ENCODE measurements at places on chromosomes 3 and 15. TPM values are rescaled to one million over a fixed set of nuclear protein-coding genes. Genes with fewer than 3 reads are reported as not detected.

DNA sequence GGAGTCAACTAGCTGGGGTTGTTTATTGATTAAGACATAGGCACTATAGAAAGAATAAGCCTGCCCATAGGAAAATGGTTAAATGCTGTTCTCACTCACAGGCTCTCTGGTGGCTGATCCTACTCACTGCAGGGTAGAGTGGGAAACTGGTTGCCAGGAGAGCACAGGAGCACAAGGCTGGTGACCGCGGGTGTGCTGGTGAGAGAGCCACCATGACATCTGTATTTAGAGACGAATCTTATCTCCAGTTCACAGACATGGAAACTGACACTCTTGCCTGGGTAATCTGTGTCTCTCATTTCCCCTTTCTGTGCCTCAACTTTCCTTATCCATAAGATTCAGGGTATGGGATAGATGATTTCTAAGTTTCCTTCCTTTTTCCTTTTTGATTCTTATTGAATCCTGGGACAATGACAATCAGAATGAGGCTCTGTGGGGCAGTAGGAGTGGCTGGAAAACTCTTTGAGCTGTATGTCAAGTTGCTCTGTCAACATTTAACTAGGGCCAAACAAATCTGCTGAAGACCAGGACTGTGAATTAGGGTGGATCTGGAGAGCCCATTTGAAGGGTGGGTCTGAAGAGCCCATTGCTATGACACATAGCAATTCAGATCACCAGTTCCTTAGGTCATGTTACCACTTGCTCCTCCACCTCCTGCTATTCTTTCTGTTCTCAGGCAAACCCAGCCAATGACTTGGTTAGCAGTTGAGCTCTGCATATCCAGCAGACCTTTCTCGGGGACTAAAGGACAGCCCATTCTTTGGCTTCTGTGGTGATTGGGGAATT, 286.1 kb upstream of the TBL1XR1 start:
- DNase-seq, result no peak
- no peaks in the 10 kb centered on the region for H3K27me3 ChIP-seq
- no peak overlapping the region for H3K4me3 ChIP-seq

GRCh38 chr3:63096248-63097058, 181.7 kb upstream of the SYNPR start:
- no peaks in the 10 kb centered on the region for H3K36me3 ChIP-seq
- no peaks in the 10 kb centered on the region for H3K4me1 ChIP-seq
- no peak overlapping the region for H3K4me3 ChIP-seq
- no peak overlapping the region for H3K27ac ChIP-seq
- DNase-seq, result no peak

GRCh38 chr15:96245252-96245651, 85.2 kb upstream of the NR2F2 start:
- no peak overlapping the region for H3K27ac ChIP-seq
- no peaks in the 10 kb centered on the region for H3K4me1 ChIP-seq
- no peaks in the 10 kb centered on the region for H3K27me3 ChIP-seq
- no peak overlapping the region for H3K4me3 ChIP-seq

GRCh38 chr3:50660386-50660785, 14.3 kb upstream of the DOCK3 start:
- no peaks in the 10 kb centered on the region for H3K36me3 ChIP-seq
- no peaks in the 10 kb centered on the region for H3K4me1 ChIP-seq
- H3K4me3 ChIP-seq, result no peak overlapping the region
- no peaks in the 10 kb centered on the region for H3K27me3 ChIP-seq
- no peak overlapping the region for H3K27ac ChIP-seq
- DNase-seq, result no peak

- H3K27ac ChIP-seq, result no peak overlapping the region
- no peak overlapping the region for H3K4me3 ChIP-seq
- no peaks in the 10 kb centered on the region for H3K4me1 ChIP-seq
- no peak for DNase-seq
- H3K36me3 ChIP-seq, result no peaks in the 10 kb centered on the region
Observed at GRCh38 chr3:81749265-81749664, 12.2 kb downstream of the GBE1 start.

DNA sequence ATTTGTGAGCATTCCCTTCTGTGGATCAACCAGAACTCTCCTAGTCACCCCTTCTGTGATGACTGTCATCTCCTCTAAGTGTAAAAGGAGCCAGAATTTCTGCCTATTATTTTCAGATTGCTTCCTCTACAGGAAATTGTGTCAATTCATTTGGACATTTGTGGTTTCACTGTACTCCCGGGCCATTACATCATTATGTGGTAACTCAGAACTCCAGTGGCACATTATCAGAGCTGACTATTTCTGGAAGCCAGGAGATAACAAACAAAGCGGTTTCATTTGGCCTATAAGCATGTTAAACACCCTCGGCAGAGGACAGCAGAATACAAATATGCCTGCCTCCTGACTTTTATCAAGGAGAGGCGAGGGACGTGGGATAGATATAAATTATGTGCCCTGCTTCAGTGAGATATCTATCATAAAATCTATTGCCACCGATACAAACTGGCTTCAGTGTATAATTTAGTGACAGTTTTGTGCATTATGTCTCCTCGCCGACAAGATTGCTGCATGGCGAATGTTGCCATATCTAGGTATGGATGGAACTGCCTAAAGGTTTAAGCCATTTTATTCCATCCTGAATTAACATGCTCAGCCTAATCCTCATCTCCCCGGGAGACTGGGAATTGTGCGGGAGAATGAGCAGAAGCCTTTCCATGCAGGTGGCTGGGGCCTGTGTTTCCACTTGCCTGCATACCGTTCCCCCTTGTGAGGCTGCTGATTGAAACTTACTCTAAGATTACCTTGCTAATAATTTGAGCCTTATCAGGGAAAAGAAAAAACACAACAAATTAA, 193.4 kb upstream of the SEMA6D start:
- H3K27me3 ChIP-seq, result no peaks in the 10 kb centered on the region
- no peak for DNase-seq
- no peaks in the 10 kb centered on the region for H3K4me1 ChIP-seq
- no peak overlapping the region for H3K27ac ChIP-seq
- H3K36me3 ChIP-seq, result no peaks in the 10 kb centered on the region

GRCh38 chr3:22942981-22943380, 260.1 kb upstream of the UBE2E2 start:
- DNase-seq, result no peak
- no peak overlapping the region for H3K27ac ChIP-seq
- H3K27me3 ChIP-seq, result no peaks in the 10 kb centered on the region

- no peaks in the 10 kb centered on the region for H3K27me3 ChIP-seq
- H3K27ac ChIP-seq, result no peak overlapping the region
- H3K4me3 ChIP-seq, result no peak overlapping the region
Observed at GRCh38 chr3:88034491-88035275, 24.1 kb downstream of the CGGBP1 start.

DNA sequence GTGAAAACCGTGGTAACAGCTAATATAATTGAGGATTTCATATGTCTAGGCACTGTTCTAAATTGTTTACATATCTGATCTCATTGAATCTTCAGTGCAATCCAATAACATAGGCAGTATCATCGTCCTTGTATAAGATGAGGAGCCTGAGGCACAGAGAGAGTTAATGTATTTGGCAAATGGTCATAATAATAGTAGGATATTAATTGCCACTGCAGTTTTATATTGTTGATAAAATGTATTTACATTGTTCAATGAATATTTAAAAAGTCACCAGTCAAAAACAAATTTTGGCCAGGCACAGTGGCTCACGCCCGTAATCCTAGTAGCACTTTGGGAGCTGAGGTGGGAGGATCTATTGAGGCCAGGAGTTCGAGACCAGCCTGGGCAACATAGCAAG, 88.5 kb downstream of the EEFSEC start:
- no peak for DNase-seq
- H3K36me3 ChIP-seq, result no peaks in the 10 kb centered on the region
- no peaks in the 10 kb centered on the region for H3K4me1 ChIP-seq
- H3K27me3 ChIP-seq, result no peaks in the 10 kb centered on the region
- H3K4me3 ChIP-seq, result no peak overlapping the region

- no peak overlapping the region for H3K4me3 ChIP-seq
- no peaks in the 10 kb centered on the region for H3K27me3 ChIP-seq
- no peaks in the 10 kb centered on the region for H3K36me3 ChIP-seq
- peaks cover 7% of the 10 kb centered on the region for H3K4me1 ChIP-seq
Observed at GRCh38 chr3:8610951-8611350, 33.6 kb downstream of the SSUH2 start.

DNA sequence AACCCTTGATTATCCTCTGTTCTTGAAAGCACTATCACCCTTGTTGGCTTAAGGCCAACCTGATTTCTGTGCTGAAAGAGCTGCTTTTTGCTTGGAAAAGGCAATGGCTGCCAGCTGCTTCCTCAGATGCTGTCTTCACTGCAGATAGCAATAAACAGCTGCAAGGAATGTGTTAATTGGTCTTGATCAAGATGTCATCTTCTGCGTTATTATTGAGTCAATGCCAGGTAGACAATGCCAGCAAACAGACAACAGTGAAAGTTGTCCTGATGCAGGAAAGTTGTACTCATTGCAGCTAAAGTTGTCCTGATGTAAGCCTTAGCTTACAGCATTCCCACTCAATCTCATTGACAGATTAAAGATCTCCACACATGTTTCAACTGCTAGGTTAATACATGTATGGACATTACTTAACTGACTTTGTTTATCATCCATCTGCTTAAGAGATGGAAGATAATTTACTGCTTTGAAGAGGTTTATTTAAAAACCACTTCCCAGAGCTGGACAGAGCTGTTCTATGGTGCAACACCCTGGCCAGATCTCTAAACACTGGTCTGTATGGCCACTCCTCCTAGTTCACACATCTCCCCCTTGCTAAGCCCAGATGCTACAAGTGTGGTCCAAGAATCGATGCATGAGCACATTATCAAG, 251.0 kb upstream of the MCTP2 start:
- H3K36me3 ChIP-seq, result no peaks in the 10 kb centered on the region
- no peak overlapping the region for H3K27ac ChIP-seq
- no peaks in the 10 kb centered on the region for H3K27me3 ChIP-seq

DNA sequence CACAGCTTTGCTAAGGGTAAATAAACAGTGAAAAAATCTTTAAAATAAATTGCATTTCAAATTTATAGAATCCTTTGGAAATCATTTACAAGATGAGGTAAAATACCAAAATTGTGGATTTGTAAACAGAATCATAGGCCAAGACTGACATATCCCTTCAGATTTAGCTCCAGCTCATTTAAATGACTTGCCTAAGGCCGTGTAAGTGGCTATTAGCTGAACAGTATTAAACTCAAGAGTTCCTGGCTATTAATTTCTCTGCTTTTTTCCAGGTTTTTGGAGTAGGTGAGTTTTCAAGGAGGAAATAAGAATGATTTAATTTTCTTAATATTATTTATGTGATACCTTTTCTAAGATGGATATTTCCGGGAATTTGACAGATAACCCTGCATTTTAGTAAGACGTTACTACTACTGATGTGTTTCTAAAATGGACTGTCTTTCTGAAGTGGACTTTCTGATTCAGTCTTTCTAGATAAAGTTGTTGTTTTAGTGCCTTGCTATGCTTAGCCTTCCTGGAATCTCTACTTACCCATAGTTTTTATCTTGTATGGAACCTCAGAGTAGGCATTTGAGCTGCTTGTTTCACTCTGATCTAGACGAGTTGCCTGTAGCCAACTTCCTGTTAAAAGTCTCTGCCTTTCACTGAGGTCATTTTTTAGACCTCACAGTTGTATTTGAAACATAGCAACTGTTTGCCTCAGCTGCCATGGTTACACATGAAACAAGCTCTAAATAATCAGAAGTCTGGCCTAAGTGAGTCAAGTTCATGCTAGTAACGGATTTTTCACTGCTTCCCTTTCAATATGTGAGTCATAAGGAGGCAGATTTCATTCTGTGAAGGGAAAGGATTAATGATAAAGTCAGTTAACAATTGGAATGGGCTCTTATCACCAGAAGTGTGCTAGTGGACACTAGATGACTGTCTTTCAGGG, 127.0 kb downstream of the KLHL25 start:
- H3K4me3 ChIP-seq, result no peak overlapping the region
- no peaks in the 10 kb centered on the region for H3K4me1 ChIP-seq
- no peaks in the 10 kb centered on the region for H3K36me3 ChIP-seq
- no peak for DNase-seq

- H3K4me3 ChIP-seq, result no peak overlapping the region
- no peak overlapping the region for H3K27ac ChIP-seq
- no peaks in the 10 kb centered on the region for H3K4me1 ChIP-seq
- H3K36me3 ChIP-seq, result no peaks in the 10 kb centered on the region
- H3K27me3 ChIP-seq, result no peaks in the 10 kb centered on the region
Observed at GRCh38 chr3:19881036-19881435, 53.0 kb downstream of the EFHB start.

DNA sequence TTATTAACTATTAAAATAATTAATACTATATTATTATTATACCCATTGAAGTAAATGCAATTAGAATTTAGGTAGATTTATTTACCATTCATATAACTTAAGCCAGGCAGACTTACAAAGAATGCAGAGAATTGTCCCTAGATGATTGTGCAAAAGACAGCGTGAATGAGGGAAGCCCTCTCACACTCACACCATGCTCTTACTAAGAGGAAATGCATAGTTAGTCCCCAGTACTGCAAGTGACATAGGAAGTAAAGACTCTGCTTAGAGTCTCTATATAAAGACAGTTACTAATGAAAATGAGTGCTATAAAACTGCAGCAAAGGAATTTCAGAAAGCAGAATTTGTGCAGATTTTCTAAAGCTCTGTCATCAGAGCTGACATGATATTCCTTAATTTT, 270.4 kb downstream of the ZBBX start:
- no peaks in the 10 kb centered on the region for H3K36me3 ChIP-seq
- no peak for DNase-seq
- H3K27me3 ChIP-seq, result no peaks in the 10 kb centered on the region
- H3K27ac ChIP-seq, result no peak overlapping the region
- H3K4me3 ChIP-seq, result no peak overlapping the region
- no peaks in the 10 kb centered on the region for H3K4me1 ChIP-seq

DNA sequence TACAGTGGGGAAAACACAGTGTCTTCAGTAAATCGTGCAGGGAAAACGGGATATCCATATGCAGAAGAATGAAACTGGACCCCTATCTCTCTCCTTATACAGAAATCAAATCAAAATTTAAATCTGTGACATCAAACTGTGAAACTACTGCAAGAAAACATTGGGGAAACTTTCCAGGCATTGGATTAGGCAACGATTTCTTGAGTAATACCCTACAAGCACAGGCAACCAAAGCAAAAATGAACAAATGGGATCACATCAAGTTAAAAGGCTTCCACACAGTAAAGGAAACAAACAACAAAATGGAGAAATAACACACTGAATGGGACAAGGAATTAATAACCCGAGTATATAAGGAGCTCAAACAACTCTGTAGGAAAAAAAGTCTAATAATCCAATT, 165.3 kb downstream of the PLCL2 start:
- no peaks in the 10 kb centered on the region for H3K27me3 ChIP-seq
- H3K4me3 ChIP-seq, result no peak overlapping the region
- H3K36me3 ChIP-seq, result no peaks in the 10 kb centered on the region
- DNase-seq, result no peak

Gene KCNMB3
- 4.9 TPM for total RNA-seq

Gene MORC1
- total RNA-seq, result not detected

Gene PGBD4
- 1.6 TPM for total RNA-seq

Gene SPPL2A
- 135 TPM for total RNA-seq

Measured in breast epithelium (tissue), 4 donors.